ENCODE measurements at places on chromosomes 4 and X. TPM values are rescaled to one million over a fixed set of nuclear protein-coding genes. Genes with fewer than 3 reads are reported as not detected.

- no peak for DNase-seq
Measured at GRCh38 chrX:119887721-119888425, 7.8 kb upstream of the AKAP14 start.

GRCh38 chrX:56318076-56318475 lies 85.9 kb downstream of the KLF8 start:
- DNase-seq, result no peak

- DNase-seq, result no peak
Measured at GRCh38 chrX:154827194-154828015, 7.1 kb downstream of the SMIM9 start.

PDE5A gene
- total RNA-seq, result 114 TPM

DNA sequence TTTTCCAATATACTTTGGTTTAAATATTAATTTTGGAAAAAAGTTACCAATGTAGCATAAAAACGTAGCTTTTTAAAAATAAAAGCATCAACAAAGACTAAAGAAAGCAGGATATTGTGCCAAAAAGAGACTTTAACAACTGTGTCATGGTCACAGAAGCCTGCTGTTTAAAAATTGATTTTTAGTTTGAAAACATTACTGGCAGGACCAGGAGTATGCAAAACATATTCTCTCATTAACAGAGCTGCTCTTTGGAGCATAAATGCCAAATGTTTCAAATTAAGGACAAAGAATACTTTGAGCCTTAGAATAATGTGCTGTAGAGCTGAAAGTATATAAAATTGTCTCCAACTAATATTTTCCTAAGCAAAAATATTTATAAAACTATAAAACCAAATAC lies 279.0 kb downstream of the ARAP2 start:
- no peak for DNase-seq

DNA sequence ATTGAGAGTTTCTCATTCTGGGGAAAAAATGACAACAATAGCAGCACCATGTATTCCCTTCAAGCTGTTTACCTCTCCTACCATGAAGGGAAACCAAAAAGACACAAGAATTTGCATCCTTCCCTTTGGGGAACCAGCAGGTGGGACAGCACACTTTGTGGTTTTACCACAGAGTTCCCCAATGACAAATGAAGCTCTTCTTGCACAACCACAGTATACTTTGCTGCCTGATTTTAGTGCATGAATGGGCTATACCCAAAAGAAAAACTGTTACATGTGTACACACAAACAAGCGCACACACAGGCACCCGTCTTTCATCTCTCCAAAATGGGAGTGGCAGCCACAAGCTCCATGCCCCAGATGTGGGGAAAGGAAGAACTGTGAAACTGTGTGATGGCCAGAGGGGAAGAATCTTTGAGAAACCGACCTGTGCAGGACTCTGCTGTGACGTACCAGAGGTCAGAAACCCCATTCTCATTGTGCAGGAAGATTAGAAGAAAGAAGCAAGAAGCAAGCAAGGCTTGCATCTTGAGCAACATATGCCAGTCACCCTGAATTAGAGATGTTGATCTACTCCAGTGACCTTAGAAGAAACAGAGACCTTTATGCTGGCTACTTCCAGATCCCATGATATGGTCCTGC lies 2.7 kb upstream of the MAML3 start:
- DNase-seq, result no peak

DNA sequence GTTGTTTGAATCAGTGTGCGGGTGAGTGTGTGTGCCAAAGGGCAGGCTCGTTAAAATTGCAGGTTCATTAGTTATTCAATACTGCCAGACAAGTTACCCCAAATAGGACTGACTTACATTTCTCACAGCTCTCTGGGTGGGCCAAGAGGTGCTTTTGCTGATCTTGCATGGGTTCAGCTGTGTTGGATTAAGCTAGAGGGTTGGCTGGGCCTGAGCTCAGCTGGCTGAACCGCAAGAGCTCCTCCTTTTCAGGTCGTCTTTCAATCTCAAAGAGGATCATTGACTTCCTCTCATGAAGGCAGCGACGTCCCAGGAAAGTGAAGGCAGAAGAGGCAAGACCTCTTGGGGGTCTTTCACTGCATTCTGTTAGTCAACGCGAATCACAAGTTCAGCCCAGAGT lies 343.3 kb upstream of the FRG1 start:
- DNase-seq, result no peak

GRCh38 chrX:11435568-11435967 lies 142.4 kb downstream of the AMELX start:
- no peak for DNase-seq

- no peak for DNase-seq
Measured at GRCh38 chr4:175946472-175947116, 119.0 kb upstream of the WDR17 start.

EVC2 gene
- not detected for total RNA-seq

REELD1 gene
- total RNA-seq, result not detected

- no peak for DNase-seq
Measured at GRCh38 chrX:150100261-150100660, 162.0 kb upstream of the EOLA2 start.

IBSP gene
- total RNA-seq, result not detected

HMX1 gene
- not detected for total RNA-seq

COL25A1 gene
- total RNA-seq, result not detected

GRCh38 chr4:69701696-69702095 lies 48.6 kb upstream of the UGT2A1 start:
- no peak for DNase-seq

P2RY4 gene
- not detected for total RNA-seq

GRCh38 chr4:3010577-3010976 lies 47.2 kb downstream of the GRK4 start:
- no peak for DNase-seq

RPS3A gene
- total RNA-seq, result 918 TPM

GRCh38 chr4:41405464-41406112 lies 132.4 kb upstream of the LIMCH1 start:
- no peak for DNase-seq

- no peak for DNase-seq
Measured at GRCh38 chrX:110514509-110514908, 155.9 kb downstream of the RTL9 start.

DNA sequence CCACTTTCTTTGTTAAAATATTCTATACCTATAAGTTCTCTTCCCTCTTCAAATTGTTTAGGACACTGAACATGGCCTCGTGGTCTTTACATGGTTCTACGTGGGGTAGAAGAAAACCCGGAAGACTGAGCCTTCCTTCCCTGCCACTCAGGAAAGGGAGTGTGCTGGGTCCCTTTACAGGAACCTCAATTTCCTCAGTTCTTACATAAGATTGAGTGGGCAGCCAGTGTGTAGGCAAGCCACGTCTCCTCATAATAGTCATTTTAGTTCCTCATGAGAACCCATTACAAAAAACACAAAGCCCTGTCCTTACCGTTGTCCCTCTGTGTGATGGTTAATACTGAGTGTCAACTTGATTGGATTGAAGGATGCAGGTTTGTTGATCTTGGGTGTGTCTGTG lies 28.7 kb upstream of the SMIM10L2A start:
- DNase-seq, result no peak

HSD17B13 gene
- 0.13 TPM for total RNA-seq

COL4A5 gene
- total RNA-seq, result 8.3 TPM

TMPRSS11B gene
- total RNA-seq, result not detected

DNA sequence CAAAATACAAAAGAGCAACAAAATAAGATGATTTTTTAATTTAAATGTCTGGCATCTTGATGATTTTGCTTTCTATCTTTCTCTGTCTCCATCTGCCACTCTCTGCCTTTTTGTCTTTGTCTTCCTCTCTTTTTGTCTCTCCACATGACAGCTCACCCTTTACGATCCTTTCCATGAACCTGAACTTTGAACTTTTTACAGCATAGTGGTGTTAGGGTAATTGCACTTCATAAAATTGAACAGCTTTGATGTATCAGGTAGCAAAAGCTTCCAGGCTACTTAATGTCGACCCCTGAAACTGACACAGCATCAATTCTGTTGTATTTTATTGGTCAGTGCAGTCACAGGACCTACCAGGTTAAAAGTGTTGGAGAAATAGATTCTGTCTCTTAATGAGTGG lies 1517.0 kb downstream of the ADGRL3 start:
- DNase-seq, result no peak

DNA sequence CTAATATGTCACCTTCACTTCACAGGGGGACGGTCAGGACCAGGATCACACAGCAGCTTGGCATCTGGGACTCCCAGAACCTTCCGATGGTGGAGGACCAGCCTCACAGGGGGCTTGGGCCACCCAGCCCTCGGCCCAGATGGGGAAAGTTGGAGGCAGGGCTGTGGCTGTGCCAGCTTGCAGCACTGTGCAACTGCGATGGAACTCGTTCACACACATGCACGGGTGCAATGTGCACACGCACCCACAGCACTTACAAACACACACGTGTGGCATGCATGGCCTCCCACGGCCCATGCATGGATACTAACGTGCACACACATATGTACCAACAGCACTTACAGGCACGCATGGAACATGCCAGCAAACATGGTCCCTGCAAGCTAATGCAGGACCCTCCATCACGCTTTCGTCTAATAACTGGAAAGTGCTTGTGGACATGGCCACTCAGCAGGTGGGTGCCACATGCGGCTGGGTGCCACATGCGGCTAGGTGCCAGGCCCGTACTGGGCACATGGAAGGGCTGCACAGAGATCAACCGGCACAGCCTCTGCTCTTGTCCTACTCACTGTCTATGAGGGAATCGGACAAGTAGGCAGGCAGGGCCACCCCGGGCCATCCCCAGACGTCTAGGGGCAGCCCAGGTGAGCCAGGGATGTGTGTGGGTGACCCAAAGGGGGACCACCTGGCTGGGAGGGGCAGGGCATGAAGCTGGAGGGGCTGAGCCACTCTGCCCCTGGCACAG lies 63.2 kb downstream of the ADRA2C start:
- no peak for DNase-seq

GRCh38 chrX:138519296-138519695 lies 192.2 kb downstream of the FGF13 start:
- no peak for DNase-seq

- DNase-seq, result no peak
Measured at GRCh38 chr4:162229670-162230069, 65.9 kb upstream of the FSTL5 start.

DNA sequence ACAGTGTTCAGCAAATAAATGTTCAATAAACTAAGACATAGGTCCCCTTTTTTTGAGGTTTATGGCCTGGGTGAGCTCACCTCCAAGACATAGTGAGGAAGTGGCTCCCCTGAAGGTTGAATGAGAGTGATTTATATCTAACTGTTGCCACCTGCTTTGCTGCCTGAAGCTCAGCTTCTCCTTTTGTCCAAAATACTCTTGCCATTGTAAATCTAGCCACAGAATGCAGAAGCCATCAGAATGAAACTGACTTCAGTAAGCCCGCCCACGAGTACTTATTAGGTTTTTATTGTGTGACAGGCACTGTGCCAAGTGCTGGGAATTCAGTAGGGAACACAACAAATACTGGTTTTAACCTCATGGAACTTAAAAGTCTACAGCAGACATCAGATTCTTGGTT lies 18.0 kb downstream of the SPINK2 start:
- DNase-seq, result no peak

- no peak for DNase-seq
Measured at GRCh38 chr4:2339458-2340271, 77.8 kb upstream of the MXD4 start.

SULT1E1 gene
- not detected for total RNA-seq

GC gene
- 0.31 TPM for total RNA-seq

FABP2 gene
- total RNA-seq, result not detected

POF1B gene
- 0.08 TPM for total RNA-seq

DTHD1 gene
- total RNA-seq, result not detected

DNA sequence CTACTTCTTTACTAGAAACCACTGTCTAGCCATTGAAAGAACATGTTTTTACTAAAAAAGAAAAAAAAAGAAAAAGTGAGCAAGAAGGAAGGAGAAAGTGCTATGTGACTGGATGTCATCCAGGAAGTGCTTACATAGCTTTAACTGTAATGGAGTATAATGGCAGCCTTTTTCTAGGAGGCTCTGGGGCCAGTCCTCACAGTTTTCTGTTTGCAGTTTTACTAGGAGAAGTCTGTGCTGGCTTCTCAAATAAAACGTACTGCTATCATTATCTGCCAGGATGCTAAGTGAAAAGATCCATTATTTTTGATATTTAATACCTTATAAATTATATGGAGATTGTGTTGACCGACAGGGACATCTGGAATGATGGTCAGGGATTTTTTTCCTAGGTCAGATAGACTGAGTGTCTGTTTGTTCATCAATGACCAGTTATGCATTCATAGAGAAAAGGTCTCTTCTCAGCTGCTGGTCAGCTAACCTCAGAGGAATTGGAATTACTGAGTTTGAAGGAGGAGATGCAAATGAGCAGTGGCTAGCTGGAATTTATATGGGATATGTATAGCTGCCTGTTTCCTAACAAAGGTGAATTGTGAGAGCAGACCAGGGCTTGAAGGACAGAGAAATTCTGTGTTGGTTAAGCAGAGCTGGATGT lies 21.7 kb downstream of the LPAR4 start:
- no peak for DNase-seq

- no peak for DNase-seq
Measured at GRCh38 chr4:83504503-83504902, 19.6 kb upstream of the ABRAXAS1 start.

DNA sequence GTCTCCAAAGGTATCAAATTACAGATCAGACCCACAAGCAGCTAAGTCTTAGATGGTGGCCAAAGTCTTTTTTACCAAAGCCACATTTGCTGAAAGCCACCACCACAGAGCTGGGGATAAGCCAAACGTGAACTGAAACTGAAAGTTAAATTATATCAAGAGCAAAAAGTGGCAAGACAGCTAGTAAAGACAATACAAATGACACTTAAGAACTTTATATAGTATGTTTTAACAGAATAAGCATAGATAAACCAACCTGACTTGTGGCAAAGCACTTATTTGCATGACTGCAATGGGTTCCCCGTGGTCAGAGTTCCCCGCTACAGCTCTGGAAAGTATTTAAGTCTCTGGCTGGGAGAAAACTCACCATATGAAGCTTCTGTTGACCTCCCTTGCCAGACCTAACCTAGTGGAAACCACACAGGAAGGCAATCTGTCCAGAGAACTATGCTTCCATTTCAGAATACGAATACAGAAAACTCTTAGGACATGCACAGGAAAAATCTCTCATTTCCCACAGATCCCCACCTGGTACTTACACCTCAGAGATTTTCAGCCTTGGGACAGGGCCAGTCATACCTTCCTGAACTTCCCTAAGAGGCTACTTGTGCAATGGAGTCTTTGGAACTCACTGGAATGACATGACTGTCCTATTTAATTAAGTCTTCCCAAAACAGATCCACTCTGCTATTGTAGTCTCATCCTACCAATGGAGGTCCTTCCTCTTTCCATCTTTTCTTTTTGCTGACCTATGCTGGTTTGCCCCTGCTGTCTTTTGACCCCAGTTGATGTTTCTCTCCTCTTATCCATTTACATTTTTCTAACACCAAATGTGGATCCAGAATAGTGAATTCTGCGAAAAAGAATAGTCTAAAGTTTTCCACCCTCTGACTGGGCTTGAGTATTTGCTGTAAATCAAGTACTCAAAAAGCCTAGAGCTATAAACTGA lies 225.1 kb downstream of the NR3C2 start:
- DNase-seq, result no peak

CYTL1 gene
- total RNA-seq, result not detected

DNA sequence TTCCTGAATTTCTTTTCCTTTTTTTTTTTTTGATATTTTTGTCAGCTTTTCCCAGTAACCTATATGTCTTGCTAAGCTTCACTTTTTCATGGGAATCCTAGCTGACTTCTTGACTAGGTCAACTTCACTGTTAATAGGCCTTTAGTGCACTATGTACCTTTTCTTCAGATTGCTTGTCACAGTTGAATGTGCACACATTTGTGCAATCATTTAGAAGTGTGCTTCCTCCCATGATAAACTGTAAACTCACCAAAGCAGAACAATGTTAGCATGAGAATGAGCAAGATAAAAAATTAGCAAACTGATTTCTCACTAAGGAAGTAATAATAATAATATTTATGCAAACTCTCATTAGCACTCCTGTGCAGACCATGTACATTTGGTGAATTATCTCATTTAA lies 173.2 kb downstream of the PABPC4L start:
- DNase-seq, result no peak

JCHAIN gene
- total RNA-seq, result 0.36 TPM
